ENCODE measurements at places on chromosomes 13 and 19. TPM values are rescaled to one million over a fixed set of nuclear protein-coding genes. Genes with fewer than 3 reads are reported as not detected.

Gene C13orf46
- 0.39 TPM for total RNA-seq

Gene ARHGAP33
- 2.6 TPM for total RNA-seq

Gene NCAN
- total RNA-seq: not detected

Gene LAIR1
- not detected for total RNA-seq

Gene ZNF813
- 3.0 TPM for total RNA-seq

Gene MBD3L2
- not detected for total RNA-seq

Gene ICAM5
- 0.25 TPM for total RNA-seq

Gene SH2D3A
- total RNA-seq: 0.20 TPM

Gene CEACAM19
- total RNA-seq: 1.5 TPM

Gene ATP1A3
- not detected for total RNA-seq

Gene ZNF563
- total RNA-seq: 1.5 TPM

Gene KLK11
- total RNA-seq: not detected

Gene IQCN
- total RNA-seq: 0.07 TPM

Gene ADGRE1
- not detected for total RNA-seq

Gene DPF1
- 1.3 TPM for total RNA-seq

Gene TTYH1
- not detected for total RNA-seq

Gene LILRB3
- total RNA-seq: not detected

Gene SIAH3
- total RNA-seq: not detected

Gene C19orf33
- total RNA-seq: 33.4 TPM

All from pulmonary artery endothelial cell (primary cell).